Activated T-helper 1 cell treated with anti-CD3 and anti-CD28 coated beads, Interleukin-2, amount 50 U/mL, for 16 hours (primary cell): ENCODE measurements at places on chromosomes 2 and 18.

GRCh38 chr2:117771969-117772630 lies 42.4 kb upstream of the DDX18 start:
- no peak for DNase-seq

DNA sequence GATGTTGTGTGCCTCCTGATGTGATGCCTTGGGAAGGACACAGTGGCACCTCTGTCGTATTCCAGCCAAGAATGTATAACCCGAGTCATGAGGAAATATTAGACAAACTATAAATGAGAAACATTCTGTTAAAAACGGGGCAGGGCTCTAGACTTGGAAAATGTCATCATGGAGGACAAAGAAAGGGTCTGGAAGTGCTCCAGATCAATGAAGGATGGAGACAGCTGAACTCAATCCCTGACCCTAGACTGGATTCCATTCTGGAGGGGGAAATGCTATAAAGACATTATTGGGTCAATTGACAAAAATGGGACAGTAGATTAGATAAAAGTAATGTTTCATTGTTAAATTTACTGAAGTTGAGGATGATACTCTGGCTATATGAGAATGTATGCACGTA lies 92.1 kb downstream of the SLC4A3 start:
- DNase-seq: no peak

DNA sequence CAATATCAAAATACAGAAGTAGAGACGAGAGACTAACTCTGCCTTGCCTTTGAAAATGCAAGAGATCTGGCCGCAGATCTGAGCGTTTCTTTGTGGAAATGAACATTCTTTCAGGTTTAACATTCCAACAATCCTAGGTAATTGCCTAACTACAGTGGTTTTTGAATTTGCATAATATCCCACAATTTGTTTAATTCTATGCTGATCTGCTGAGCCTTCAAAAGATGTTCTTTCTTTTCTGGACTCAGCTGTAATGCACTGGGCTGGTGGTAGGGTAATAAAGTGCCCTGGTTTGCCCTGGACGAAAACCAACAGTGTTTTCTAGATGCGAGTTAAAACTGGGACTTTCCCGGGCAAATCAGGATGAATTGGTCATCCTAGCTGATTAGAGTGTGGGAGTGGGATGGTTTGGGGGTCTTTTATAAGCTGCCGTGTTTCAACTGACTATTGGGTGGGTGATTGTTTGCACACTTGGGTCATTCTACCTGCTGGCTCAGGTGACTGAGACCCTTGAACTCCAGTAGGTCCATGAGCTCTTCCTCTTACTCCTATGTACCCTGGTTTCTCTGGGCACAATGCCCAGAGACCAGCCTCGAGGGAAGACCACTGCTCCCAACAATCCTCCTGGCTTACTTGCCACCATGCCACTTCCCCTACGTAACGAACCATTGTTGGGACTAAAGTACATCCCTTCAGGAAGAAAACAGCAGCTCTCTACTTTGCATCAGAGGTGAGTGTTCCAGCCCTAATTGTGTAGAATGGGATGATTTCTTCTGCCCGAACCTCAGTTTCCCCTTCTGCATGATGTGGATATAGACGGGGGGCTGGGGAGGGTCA lies 3.4 kb upstream of the PAX8 start:
- no peak for DNase-seq

DNA sequence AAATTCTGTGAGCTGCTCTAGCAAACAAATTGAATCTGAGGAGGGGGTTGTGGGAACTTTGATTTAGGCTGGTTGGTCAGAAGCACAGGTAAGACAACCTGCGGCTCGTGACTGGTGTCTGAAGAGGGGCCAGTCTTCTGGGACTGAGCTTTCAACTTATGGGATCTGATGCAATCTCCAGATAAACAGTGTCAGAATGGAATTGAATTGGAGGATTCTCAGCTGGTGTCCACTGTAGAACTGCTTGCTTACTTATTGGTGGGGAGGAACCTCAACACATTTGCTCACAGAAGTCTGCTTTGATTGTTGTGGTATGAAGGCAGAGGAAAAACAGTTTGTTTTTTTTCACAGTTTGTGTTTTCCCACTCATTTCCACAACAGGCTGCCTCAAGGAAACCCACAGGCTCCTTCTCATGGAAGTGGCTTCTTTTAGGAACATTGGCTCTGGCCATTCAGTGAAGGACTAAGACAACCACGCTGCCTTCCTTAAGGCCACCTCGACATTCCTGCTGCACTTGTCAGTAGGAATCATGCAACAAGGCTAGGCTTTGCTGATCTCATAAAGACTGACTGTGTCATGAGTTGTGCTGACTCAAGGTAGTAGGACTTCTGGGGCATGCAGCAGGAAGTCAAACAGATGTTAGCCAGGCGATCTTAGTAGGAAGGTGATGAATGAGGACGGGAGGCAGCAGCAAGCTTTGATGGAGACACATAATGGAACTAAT lies 104.7 kb downstream of the TSN start:
- no peak for DNase-seq

DNA sequence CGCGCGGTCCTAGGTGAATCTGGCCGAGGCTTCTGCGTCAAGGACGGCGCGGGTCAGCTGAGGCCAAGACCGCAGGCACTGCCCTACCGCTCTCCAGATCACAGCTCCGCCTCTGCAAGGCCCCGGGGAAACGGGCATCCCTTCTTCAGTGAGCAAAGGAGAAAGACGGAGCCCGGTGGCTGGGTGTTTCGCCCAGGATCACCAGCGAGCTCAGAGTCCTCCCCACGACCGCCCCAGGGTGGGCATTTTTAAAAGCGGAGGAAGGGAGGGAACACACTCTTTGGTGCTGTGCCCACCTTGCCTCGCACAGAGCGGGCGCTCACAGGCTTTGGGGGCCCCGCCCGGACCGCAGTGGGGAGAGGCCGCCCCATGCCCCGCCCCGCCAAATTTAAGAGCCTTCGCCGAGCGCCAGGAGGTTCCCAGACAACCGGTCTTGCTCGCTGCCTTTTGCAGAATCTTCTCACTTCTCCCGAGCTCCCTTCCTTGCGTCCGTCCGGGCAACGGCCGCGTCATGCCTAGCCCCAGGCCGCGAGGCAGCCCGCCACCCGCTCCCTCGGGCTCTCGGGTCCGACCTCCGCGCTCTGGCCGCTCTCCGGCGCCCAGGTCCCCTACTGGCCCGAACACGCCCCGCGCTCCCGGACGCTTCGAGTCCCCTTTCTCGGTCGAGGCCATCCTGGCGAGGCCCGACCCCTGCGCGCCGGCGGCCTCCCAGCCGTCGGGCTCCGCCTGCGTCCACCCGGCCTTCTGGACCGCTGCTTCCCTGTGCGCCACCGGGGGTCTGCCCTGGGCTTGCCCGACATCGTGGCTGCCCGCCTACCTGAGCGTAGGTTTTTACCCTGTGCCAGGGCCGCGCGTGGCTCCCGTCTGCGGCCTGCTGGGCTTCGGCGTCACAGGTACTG lies at the start of gene NOTO:
TSS of gene NOTO (plus strand) at position 419 of the 899 bp plus-strand sequence. CDS start at position 512, 93 bp downstream.
- no peak for DNase-seq
